ENCODE measurements at places on chromosomes 2 and 18.

GRCh38 chr2:29314816-29315571 lies 199.8 kb downstream of the CLIP4 start:
- DNase-seq = no peak

- DNase-seq = no peak
Measured at GRCh38 chr2:123648016-123648415, 377.1 kb upstream of the CNTNAP5 start.

DNA sequence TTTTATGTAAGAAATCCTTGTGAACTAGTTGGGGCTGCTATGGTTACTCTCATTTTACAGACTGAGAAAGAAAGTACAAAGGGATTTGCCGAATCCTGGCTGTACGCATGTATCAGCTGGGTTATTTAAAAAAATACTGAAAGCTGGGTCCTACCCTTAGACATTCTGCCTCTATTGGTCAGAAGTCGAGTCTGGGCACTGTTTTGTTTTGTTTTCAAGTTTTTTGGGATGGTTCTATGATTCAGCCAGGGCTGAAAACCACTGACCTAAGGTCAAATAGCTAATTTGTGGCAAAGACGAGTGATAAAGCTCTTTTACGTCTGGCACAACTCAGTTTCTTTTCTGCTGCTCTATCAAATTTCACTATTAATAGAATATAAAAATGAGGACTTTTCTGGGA lies 5.9 kb upstream of the SLC8A1 start:
- no peak for DNase-seq

DNA sequence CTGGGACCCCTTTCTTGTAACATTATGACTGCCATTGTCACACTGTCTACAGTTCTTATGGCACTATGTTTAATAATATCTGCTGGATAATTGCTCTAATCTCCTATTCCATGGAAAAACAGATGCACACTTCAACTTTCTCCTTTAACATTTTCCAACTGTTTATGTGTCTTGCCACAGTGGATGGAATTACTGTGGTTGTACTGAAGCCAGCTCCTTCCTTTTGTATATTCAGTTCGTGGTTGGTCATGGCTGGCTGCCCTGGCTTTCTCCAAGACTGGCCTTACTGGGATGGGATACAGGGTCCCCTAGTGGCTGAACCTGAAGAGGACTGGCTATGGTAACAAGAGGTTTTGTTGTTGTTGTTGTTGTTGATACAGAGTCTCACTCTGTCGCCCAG lies 113.9 kb downstream of the SS18 start:
- no peak for DNase-seq

- DNase-seq = peak; percentile 79
Measured at GRCh38 chr2:37156857-37157714, at the start of gene EIF2AK2. Gene EIF2AK2, minus strand, starts transcription at chr2:37156980. Its CDS starts 9,174 bp downstream, at chr2:37147806.

GRCh38 chr2:105112345-105112744 lies 74.5 kb downstream of the MRPS9 start:
- no peak for DNase-seq

DNA sequence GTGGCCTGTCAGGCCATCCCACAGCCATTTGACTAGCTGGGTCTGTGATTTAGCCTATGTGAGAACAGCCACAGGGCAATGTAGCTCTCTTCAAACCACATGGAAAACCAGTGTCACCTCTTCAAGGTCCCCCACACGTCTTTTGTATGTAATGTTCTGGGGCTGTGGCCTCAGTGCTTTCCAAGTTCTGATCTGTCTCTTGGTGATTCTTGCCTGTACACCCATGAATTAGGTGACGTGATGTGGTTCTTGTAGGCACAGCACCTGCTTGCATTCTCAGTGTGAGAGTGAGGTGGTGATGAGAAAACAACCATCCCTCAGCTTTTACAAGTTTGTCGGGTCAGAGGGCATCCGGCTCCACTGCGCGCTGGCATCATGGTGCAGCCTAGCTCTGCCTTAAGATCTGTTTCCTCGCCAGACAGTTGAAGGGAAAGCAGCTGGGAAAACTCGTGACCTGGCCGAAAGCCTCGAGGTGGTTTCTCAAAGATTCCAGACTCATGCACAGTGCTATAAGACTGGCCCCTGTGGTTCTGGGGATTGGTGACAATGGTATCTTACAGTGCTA lies 125.8 kb downstream of the TANC1 start:
- no peak for DNase-seq

GRCh38 chr2:140791802-140792201 lies 1339.0 kb downstream of the LRP1B start:
- DNase-seq = no peak

DNA sequence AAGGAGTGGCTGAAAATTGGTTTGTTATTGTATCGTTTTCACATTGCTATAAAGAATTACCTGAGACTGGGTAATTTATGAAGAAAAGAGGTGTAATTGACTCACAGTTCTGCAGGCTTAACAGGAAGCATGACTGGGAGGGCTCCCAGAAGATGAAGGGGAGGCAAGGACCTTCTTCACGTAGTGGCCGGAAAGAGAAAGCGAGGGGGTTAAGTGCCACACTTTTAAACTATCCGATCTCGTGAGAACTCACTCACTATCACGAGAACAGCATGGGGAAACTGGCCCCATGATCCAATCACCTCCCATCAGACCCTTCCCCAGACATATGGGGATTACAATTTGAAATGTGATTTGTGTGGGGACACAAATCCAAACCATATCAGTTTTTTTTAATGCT lies 81.6 kb downstream of the FBXO15 start:
- no peak for DNase-seq

DNA sequence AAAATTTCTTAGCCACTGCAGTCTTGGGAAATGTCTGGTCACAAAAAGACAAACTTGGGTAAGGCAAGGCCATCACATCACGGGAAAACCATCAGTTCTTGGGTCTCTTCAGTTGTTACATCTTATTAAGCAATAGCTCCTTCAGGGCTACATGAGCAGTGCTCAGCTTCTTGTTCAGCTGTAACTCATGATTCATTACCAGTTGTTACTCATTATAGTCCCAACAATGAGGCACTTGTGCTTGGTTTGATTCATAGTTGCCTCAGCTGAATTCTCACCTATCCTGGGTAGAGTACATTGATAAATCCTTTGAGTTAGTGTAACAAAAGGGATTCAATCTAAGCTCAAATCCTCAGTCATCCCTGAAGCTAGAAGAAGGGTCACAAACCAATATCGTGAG lies 102.4 kb upstream of the DCC start:
- DNase-seq = no peak

DNA sequence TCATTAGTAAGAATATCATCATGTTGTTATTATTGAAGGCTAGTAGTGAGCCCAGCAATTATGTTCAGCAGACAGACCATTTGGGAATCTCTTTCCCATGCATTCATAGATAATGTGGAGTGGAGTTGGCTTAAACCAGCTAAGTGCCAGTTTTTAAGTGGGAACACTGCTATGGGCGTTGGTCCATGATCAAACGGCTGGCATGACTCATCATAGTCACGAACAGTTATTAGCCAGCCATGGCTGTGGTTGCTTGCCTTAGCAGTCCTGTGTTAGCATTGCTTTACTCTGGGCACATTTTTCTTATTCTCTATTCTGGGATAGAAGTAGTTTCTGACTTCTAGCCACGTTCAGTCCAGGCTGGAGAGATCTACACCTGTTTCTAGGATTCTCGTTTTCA lies 17.7 kb downstream of the EIF4E2 start:
- DNase-seq = no peak

GRCh38 chr2:55164534-55165480 lies 67.3 kb downstream of the CLHC1 start:
- no peak for DNase-seq

DNA sequence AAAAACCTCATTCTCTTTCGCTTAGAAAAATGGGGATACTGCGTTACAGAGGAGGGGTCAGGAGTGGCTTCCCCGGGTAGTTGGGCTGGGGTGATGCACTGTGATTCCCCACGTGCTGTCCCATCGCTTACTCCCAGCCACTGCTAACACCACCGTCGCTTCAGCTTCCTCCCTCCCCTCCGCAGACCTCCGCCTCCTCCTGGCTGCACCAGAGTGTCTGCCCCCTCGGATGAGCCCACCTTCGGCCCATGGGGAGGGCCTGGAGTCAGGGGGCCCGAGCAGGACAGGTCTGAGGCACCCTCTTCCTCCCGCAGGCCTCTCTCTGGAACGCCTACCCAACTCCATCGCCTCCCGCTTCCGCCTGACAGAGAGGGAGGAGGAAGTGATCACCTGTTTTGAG lies 59.1 kb upstream of the MCFD2 start:
- DNase-seq = no peak

DNA sequence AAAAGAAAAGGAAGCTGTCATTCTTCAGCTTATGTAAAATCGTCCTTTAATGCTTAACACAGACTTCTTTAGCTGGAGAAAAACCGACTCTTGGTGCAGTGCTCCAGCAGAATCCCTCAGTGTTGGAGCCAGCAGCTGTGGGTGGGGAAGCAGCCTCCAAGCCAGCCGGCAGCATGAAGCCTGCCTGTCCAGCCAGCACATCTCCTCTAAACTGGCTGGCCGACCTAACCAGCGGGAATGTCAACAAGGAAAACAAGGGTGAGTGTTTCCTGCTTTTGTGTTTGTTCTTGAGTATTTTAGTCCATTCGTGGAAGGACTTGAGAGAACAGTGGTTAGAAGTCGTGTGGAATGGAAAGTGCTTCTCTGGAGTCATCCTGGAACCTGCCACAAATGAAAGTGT lies 38.9 kb downstream of the KDM3A start:
- no peak for DNase-seq

GRCh38 chr2:101161658-101162057 lies 10.5 kb upstream of the TBC1D8 start:
- DNase-seq = no peak

- no peak for DNase-seq
Measured at GRCh38 chr18:61575419-61575818, 242.2 kb downstream of the CDH20 start.

GRCh38 chr2:30661173-30662107 lies 145.8 kb downstream of the CAPN13 start:
- DNase-seq = no peak

DNA sequence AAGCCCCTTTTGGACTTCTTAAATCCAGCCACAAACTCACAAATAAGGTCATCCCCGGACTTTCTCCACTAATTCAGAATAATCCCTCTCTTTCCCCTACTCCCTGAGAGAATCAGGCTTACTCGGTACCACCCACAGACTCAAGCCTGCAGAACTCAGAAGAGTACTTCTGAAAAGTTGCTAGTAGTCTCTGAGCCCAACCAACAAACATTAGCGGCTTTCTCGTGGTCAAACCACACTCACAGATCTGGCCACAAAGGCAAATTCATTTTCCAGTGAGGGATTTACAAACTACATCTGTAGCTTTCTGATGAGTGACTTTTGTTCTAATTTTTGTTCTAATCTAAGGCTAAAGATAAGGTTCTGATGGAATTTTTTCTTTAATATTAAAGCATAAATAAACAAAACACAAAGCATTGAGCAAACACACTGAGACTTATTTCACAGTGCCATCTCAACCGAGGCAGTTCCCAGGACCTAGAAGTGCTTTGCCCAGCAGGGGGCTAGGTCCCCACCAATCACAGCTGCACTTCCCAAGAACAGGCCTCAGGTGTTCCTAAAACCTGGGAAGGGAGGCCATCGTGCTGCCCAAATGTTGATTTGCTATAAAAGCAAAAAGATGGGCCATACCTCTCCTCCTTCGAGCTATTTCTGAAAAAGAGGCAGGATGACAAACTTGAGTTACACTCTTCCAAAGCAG lies 110.7 kb downstream of the COLEC12 start:
- no peak for DNase-seq

GRCh38 chr2:14587119-14587518 lies 45.4 kb upstream of the LRATD1 start:
- DNase-seq = no peak

DNA sequence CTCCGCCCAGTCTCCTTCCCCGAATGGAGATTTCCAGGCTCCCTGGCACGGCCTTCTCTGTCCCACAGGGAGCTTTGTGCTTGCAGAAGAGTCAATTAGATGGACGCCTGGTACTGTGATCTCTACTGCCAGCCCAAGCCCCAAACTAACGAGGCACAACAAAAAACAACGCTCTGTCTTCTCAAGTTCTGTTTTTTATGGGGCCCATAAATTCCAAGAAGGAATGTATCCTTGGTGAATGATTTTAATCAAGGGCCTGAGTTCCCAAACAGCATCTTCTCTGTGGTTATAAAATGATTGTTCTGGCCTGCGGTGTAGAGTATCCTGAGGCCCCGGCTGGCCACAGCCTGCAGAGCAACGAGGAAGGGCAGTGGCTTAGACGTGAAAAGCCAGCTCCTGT lies 219.5 kb downstream of the CLIP4 start:
- DNase-seq = no peak

DNA sequence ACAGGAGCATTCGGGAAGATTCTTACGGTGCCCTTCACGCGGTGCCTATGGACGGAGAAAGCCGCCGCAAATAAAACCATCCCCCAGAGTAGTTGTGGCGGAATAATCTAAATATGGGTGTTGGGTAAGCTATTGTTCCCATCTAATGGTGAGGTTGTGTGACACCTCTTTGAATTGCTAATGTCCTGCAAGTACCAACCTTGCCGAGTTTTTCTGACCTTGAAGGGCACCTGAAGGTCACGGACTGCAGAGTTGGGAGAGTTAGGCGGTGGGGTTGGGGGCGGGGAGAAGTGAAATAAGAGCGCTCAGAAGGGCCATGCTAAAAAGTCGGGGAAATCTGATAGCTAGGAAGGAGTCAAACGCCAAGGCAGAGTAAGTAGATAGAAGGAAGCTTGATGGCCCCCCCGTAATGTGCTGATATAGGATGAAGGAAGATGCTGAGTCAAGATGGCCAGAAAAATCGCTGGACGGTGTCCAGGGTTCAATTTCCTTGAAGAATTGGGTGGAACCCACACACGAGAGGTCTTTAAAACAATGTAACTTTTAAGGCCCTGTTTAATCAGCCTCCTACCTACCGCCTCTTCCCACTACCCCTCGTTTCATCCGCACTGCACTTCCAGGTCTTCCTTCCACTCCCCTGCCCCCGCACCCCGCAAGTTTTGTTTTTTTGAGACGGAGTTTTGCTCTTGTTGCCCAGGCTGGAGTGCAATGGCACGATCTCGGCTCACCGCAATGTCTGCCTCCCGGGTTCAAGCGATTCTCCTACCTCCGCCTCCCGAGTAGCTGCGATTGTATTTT lies 600 bp downstream of the KATNAL2 start:
- peak; percentile 31 for DNase-seq

DNA sequence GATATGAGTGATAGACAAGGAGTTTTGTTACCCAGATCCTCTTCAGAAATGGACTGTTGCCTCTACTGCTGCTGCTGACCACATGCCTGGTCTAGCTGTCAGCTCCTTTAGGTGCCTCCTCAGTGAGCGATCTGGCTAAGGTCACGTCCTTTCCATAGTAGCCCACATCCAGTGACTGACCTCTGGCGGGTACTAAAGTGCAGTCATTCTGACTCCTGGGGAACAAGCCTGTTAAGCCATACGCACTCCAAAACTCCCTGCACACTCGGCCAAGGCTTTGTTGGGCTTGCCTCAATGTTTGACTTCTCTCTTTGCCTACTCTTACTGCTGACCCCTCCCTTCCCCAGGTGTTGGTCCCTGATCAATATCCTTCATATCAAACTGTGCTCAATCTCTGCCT lies 685.2 kb downstream of the IRS1 start:
- DNase-seq = no peak

- no peak for DNase-seq
Measured at GRCh38 chr2:130347220-130347925, 4.7 kb downstream of the IMP4 start.
